ENCODE measurements at places on chromosomes 5 and 9.

DNA sequence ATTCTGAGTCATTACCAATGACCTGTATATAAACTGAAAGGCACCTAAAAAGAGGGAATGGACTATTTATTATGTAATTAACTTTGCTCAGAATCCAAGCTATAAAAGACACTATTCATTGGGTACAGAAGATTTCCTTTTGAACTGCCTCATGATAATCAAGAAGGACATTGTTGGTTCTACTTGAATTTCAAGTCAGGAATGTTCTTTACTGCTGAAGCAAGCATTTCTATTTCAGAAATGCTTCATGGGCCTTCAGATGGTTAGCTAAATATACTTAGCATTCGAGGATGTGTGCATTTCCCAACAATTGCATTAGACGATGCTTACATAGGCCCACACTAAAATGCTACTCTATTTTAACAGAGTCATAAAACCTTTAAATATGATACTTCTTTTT, 658.2 kb upstream of the DMAC1 start:
- no peaks in the 10 kb centered on the region for H3K27me3 ChIP-seq
- no peak overlapping the region for H3K4me3 ChIP-seq
- no peak for DNase-seq
- H3K36me3 ChIP-seq: no peaks in the 10 kb centered on the region

DNA sequence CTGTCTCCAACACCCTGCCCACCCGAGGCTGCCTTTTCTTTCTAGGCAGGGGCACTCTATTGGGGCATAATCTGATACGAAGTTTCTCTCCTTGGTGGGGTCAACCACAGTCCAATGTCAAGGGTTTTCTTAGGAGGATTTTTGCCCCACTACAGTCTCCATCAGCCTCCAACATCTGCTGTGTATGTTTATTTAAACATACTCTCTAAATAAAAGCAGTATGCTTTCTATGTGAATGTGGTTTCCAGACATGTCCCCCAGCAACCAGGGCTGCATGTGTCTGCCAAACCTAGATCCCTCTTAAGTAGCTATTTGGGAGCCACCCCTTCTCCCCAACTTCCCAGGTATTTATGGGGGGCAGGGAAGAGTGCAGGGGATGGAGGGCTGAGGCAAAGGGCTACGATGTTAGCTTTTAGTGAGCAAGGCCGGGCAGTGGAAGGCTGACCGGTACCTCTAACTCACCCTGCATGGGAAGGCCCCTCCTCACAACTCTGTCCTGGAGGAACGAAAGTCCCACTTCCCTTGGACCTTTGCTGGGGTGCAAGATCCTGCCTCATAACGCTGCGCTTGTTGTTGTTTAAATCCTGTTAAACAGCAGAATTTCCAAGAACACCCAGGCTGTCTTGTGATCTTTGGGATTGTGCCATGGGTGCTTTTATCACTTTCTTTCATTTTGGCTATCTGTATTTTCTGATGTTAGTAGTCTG, 75.4 kb downstream of the NREP start:
- peaks cover 27% of the 10 kb centered on the region for H3K4me1 ChIP-seq
- no peaks in the 10 kb centered on the region for H3K36me3 ChIP-seq
- H3K27me3 ChIP-seq: no peaks in the 10 kb centered on the region
- H3K27ac ChIP-seq: peak overlapping the region; percentile 94
- no peak for DNase-seq

GRCh38 chr5:71748360-71748759, 29.3 kb downstream of the CARTPT start:
- no peaks in the 10 kb centered on the region for H3K4me1 ChIP-seq
- DNase-seq: no peak
- H3K27ac ChIP-seq: no peak overlapping the region
- no peaks in the 10 kb centered on the region for H3K36me3 ChIP-seq
- no peak overlapping the region for H3K4me3 ChIP-seq
- no peaks in the 10 kb centered on the region for H3K27me3 ChIP-seq

DNA sequence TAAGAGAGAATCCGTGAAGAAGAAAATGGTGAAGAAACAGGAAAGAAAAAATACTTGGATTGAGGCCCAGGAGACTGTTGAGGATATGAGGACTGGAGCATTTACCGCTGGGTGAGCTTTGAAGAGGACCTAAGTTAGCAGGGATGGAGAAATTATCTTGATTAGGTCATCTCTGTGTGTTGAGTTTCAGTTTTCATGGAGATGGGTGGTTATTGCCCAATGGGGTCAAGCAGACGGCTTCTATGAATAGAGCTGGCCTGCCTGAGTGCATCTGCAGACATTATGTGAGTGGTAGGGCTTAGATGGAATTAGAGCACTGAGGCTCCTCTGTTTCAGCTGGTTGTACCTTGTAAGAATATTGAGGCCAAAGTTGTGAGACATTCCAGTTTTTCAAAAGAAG, 245.4 kb upstream of the FBXL7 start:
- H3K4me3 ChIP-seq: no peak overlapping the region
- H3K27ac ChIP-seq: no peak overlapping the region
- H3K27me3 ChIP-seq: peaks cover 10% of the 10 kb centered on the region
- no peaks in the 10 kb centered on the region for H3K4me1 ChIP-seq
- DNase-seq: no peak

- no peaks in the 10 kb centered on the region for H3K27me3 ChIP-seq
- peak; percentile 55 for DNase-seq
- peaks cover 26% of the 10 kb centered on the region for H3K4me1 ChIP-seq
- no peak overlapping the region for H3K4me3 ChIP-seq
- no peaks in the 10 kb centered on the region for H3K36me3 ChIP-seq
Measured at GRCh38 chr9:122133263-122133983, 26.2 kb downstream of the NDUFA8 start.

GRCh38 chr9:19484699-19485098, 75.9 kb downstream of the ACER2 start:
- peaks cover 10% of the 10 kb centered on the region for H3K27me3 ChIP-seq
- no peaks in the 10 kb centered on the region for H3K4me1 ChIP-seq
- DNase-seq: no peak
- H3K4me3 ChIP-seq: no peak overlapping the region
- H3K36me3 ChIP-seq: no peaks in the 10 kb centered on the region

GRCh38 chr5:122304471-122305215, 7.4 kb upstream of the SNCAIP start:
- no peaks in the 10 kb centered on the region for H3K36me3 ChIP-seq
- H3K4me3 ChIP-seq: no peak overlapping the region
- H3K27ac ChIP-seq: no peak overlapping the region
- H3K27me3 ChIP-seq: peaks cover 2% of the 10 kb centered on the region
- no peak for DNase-seq
- H3K4me1 ChIP-seq: no peaks in the 10 kb centered on the region
